Suprapubic skin (tissue), 4 donors: ENCODE measurements at places on chromosomes 2 and 18. TPM values are rescaled to one million over a fixed set of nuclear protein-coding genes. Genes with fewer than 3 reads are reported as not detected.

DNA sequence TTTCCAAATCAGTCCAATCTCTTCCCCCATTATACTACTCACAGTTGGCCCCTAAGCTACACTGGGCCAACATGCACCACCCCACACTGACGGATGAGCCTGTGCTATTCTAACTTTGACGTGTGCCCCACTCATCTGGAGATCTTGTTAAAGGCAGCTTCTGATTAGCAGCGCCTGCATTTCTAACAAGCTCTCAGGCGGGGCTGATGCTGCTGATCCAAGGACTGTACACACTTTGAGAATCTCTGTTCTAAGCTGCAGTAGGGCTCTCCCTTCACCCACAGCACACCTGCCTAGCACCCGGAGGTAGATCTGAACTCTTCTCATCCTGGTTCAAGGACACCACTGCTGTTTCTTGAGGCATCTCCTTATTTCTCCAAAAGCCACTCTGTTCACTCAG, 200.7 kb downstream of the SLC4A3 start:
- no peaks in the 10 kb centered on the region for H3K27me3 ChIP-seq
- no peaks in the 10 kb centered on the region for H3K4me1 ChIP-seq

DNA sequence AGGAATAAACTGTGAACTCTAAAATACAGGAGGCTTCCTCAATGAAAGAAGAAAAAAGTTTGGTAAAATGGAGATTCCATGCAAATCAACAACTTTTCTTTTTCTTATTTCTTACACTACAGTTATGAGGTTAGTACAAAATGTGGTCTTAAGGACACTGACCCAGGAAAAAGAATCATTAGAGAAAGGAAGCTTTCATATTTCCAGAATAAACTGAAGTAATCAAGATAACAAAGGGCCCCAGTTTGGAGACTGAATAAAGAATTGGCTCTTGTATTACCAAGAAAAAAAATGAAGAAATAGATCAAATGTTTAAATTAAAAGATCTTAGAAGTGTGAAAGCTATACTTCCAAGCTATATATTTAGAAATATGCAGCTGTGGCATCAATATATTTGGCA, 72.3 kb downstream of the SLC66A3 start:
- H3K27me3 ChIP-seq = no peaks in the 10 kb centered on the region
- no peak overlapping the region for H3K27ac ChIP-seq
- no peaks in the 10 kb centered on the region for H3K4me1 ChIP-seq
- H3K4me3 ChIP-seq = no peak overlapping the region

GRCh38 chr2:165857876-165858275, 63.8 kb upstream of the GALNT3 start:
- no peaks in the 10 kb centered on the region for H3K27me3 ChIP-seq
- H3K27ac ChIP-seq = no peak overlapping the region
- H3K4me1 ChIP-seq = no peaks in the 10 kb centered on the region
- no peak for DNase-seq

- H3K27ac ChIP-seq = no peak overlapping the region
- H3K4me1 ChIP-seq = no peaks in the 10 kb centered on the region
- H3K36me3 ChIP-seq = no peaks in the 10 kb centered on the region
- no peak overlapping the region for H3K4me3 ChIP-seq
These were observed 32.6 kb upstream of the AGPS start for GRCh38 chr2:177359836-177360595.

GRCh38 chr2:12890066-12890465, 173.3 kb downstream of the TRIB2 start:
- no peaks in the 10 kb centered on the region for H3K4me1 ChIP-seq
- no peaks in the 10 kb centered on the region for H3K27me3 ChIP-seq
- H3K4me3 ChIP-seq = no peak overlapping the region
- no peak overlapping the region for H3K27ac ChIP-seq

DNA sequence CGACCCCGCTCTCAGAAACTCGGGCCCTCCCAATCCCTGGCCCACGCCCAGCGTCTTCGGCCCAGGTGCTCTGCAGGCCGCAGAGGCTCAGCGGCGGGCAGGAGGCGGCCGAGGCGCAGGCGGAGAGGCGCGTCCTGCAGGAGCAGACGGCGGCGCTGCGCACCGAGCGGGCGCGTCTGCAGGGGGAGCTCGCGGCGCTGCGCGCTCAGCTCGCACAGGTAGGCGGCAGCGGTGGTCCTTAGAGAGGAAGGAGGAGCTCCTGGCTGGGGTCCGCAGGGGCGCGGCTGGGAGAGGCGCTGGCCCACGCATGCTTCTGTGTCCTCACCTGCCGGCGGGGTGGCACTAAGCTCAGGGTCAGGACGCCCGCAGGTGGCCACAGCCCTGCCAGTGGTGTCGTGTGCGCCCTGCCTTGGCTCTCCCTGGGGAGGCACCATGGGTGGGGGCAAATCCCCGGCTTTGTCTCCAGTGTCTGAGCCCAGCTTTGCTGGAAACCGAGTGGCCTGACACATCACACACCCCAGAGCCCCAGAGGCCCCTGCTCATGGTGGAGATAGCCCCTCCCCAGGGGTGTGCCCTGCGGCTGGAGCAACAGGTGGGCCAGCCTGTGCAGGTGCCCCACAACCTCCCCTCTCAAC, 14.9 kb upstream of the SNED1 start:
- H3K4me1 ChIP-seq = peaks cover 24% of the 10 kb centered on the region
- no peaks in the 10 kb centered on the region for H3K36me3 ChIP-seq
- peaks cover 17% of the 10 kb centered on the region for H3K27me3 ChIP-seq
- DNase-seq = peak; percentile 58

DNA sequence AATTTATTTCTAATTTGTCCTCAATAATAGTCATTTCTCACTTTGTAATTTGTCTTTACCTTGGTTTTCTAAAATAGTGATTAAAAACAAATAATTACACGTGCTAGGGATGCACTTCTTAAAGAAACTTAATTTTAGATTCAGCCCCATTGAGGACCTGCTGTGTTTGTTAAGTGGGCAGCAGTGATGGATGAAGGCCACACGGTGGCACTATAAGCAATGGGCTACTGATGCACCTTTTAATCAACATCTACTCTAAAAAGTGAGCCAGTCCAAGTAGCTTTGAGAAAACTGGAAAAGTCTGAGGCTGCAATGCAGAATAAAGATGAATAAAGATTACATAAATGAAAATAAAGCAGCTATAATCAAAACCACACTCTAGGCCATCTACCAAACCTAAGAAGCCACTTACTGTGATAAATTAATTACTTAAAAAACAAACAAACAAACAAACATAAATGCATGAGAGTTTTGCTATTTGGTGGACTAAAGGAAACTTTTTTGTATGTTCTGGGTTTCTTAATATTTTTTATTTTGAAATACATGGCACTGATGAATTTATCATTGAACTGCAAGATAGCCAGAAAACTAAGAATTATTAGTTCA, 89.3 kb downstream of the PDE11A start:
- no peak overlapping the region for H3K27ac ChIP-seq
- no peak for DNase-seq
- no peaks in the 10 kb centered on the region for H3K27me3 ChIP-seq

DNA sequence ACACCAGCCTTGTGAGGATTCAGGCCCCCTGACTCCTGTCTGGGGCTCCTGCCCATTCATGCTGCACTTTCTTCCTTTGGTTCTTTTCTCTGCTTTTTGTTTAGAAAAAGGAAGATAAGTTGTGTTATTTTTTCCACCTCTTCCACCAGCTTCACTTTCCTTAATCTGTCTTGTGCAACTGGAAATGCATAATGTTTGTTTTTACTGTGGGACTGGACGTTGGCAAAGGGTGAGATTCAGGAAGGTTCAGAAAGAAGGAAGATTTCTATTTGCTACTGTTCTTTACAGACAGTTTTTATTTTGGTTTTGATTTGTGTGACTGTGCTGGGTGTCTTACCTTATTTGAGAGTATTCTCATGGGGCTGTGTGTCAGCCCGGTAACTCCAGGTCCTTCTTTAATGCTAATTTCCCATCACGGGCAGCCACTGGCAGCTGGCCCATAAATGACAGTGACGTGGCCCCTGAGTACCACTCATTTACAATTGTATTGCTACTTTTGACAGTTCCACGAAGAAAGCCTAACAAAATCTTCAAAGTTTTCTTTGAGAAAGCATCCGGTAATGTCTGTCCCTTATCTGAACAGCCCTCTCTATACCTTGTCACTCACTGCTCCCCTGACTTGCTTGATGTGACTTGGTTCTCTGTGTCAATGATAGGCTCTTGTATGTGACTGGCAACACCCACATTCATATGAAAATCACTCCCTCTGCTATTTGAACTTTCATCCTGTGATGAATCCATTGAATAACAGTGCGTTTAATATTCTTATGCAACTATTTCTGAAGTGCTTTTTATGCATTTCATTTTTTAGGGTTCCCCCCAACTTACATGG, 32.7 kb downstream of the RHBDD1 start:
- H3K4me1 ChIP-seq = no peaks in the 10 kb centered on the region
- no peak overlapping the region for H3K27ac ChIP-seq
- H3K4me3 ChIP-seq = no peak overlapping the region

DNA sequence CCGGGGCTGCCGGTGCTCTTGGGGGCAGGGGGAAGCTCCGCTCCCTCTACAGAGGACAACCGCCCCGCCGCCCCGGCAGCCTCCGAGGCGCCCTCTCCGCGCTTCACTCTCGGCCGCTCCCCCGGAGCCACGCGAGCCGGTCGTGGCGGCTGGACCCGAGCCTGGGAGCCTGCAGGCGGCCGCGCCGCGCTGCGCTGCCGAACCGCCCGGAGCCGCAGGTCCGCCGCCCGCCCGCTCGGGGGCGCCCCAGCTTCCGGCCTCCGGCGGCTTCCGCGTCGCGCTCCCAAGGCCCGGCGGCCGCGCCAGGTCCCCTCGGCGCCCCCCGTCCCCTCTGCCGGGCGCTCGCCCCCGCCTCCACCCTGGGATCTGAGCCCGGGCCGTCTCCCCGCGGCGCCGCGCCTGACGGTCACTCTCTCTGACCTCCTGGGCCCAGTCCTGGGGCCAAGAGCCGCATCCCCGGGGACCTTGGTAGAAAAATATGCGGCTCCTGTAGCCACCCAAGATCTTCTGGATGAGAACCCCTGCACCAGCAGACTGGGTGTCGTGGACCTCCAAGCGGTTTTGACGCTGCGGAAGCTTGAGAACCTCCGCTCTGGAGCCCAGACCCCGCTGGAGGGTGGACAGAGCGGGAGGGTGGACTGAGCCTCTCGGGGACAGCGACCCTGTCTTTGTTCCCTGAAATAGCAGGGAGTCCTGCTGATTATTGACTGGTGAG, 44.3 kb downstream of the SERTAD2 start:
- no peaks in the 10 kb centered on the region for H3K27me3 ChIP-seq
- DNase-seq = no peak
- peak overlapping the region; percentile 63 for H3K4me3 ChIP-seq
- no peaks in the 10 kb centered on the region for H3K36me3 ChIP-seq
- H3K4me1 ChIP-seq = peaks cover 58% of the 10 kb centered on the region

DNA sequence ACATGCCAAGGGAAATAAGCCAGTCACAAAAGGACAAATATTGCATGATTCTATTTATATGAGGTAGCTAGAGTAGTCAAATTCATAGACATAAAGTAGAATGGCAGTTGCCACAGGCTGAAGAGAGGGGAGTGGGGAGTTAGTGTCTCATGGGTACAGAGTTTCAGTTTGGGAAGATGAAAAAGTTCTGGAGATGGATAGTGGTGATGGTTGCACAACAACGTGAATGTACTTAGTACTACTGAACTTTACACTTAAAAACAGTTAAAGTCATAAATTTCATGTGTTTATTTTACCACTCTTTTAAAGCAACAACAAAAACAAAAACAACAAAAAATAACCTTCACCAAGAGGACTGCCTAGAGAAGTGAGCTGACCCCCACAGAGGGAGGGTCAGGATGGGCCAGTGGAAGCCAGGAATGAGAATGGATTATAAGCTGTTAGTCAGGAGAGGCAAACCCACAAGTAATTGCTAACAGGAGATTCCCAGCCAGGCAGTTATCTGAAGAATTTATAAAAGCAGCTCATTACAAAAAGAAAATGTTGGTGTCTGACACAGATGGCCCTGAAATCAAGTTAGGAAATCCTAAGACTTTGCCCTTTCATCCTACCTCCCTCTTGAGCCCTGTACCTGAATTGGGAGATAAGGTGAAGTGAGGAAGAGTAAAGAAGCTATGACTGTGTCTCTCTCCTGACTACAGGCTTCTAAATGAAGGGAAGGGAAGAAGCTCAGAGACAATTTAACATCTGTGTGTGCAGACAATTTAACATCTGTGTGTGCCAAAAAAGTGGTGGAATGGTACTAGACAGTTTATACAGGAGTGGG, 263.4 kb downstream of the PDE11A start:
- H3K4me3 ChIP-seq = no peak overlapping the region
- H3K27ac ChIP-seq = no peak overlapping the region
- no peaks in the 10 kb centered on the region for H3K4me1 ChIP-seq
- no peaks in the 10 kb centered on the region for H3K36me3 ChIP-seq
- DNase-seq = no peak

GRCh38 chr18:9786631-9787030, 78.5 kb downstream of the RAB31 start:
- no peaks in the 10 kb centered on the region for H3K36me3 ChIP-seq
- DNase-seq = no peak
- H3K27me3 ChIP-seq = no peaks in the 10 kb centered on the region
- no peak overlapping the region for H3K27ac ChIP-seq

GRCh38 chr18:3245853-3246634, 1.6 kb upstream of the MYL12A start:
- H3K27me3 ChIP-seq = no peaks in the 10 kb centered on the region
- peak; percentile 93 for DNase-seq
- H3K4me1 ChIP-seq = peaks cover 41% of the 10 kb centered on the region
- H3K36me3 ChIP-seq = no peaks in the 10 kb centered on the region
- peak overlapping the region; percentile 97 for H3K27ac ChIP-seq
- peak overlapping the region; percentile 71 for H3K4me3 ChIP-seq

- no peaks in the 10 kb centered on the region for H3K27me3 ChIP-seq
- H3K36me3 ChIP-seq = no peaks in the 10 kb centered on the region
- H3K4me3 ChIP-seq = no peak overlapping the region
These were observed 141.0 kb downstream of the NR4A2 start for GRCh38 chr2:156191527-156191926.

DNA sequence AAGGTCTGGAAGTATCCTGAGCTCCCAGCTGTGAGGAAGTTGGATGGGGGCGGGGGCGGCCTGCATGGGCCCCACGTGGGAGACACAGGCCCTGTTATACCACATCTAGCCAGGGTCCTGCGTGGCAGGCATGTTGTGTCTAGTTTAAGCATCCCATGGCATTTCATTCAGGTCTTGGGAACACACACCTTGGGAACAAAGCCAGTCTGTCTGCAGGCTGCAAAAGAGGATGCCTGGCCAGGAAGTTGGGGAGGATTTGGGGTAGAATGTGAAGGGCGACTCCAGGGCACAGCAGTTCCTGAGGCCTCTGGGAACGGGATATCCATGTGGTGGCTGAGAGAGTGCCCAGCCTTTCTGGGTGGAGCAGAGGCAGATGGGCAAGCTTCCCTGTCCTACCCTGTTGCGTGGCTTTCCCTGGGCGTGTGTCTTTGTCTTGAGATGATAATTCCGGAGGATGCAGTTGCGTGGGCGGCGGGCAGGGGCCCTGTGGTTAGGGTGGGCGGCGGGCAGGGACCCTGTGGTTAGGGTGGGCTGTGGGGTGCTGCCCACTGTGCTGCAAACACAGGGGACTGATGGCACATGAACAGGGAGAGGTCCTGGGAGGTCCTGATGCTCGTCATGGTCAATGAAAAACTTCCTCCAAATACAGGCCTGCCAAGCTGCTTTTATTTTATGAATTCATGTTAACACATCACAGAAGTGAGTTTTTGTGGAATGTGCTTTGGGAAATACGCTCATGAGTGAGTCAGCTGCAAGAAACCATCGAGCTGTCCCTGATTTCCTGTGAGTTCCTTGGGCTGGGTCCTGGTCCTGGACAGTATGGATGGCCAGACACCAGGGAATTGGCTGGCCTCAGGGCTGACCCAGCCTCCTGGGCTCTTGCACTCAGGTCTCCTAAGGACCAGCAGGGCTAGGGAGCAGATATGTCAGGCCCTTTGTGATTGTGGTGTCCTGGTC, 90.0 kb upstream of the HS6ST1 start:
- no peaks in the 10 kb centered on the region for H3K27me3 ChIP-seq
- H3K36me3 ChIP-seq = no peaks in the 10 kb centered on the region
- H3K4me1 ChIP-seq = peaks cover 21% of the 10 kb centered on the region
- H3K4me3 ChIP-seq = no peak overlapping the region
- DNase-seq = no peak

DLX1 gene
- total RNA-seq = 1.6 TPM

PARD3B gene
- 12.7 TPM for total RNA-seq
